ENCODE measurements at places on chromosomes 16 and 17.

DNA sequence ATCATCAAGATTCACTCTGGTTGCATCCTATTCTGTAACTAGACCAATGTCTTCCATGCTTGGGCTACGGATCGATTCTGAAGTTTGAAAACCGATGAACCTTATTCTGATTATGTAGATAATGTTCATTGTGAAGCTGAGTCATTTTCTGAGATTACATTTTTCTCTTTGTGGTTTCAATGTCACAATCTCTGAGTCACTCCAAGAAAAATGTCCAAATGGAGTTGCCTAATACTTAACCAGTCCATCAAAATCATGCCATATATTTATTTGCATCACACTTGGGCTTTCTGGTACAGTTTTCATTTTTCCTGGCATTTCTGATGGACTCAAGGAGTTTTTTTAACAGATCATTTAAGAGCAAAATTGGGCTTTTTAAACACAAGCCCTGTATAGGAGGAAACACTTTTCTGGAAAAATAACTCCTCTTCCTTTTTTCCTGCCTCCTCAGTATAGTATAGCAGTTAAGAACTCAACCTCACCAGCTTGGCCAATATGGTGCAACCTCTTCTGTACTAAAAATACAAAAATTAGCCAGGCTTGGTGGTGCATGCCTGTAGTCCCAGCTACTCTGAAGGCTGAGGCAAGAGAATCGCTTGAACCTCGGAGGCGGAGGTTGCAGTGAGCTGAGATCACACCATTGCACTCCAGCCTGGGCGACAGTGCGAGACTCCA is 17.5 kb downstream of the CACNG3 start:
- no peak for DNase-seq

DNA sequence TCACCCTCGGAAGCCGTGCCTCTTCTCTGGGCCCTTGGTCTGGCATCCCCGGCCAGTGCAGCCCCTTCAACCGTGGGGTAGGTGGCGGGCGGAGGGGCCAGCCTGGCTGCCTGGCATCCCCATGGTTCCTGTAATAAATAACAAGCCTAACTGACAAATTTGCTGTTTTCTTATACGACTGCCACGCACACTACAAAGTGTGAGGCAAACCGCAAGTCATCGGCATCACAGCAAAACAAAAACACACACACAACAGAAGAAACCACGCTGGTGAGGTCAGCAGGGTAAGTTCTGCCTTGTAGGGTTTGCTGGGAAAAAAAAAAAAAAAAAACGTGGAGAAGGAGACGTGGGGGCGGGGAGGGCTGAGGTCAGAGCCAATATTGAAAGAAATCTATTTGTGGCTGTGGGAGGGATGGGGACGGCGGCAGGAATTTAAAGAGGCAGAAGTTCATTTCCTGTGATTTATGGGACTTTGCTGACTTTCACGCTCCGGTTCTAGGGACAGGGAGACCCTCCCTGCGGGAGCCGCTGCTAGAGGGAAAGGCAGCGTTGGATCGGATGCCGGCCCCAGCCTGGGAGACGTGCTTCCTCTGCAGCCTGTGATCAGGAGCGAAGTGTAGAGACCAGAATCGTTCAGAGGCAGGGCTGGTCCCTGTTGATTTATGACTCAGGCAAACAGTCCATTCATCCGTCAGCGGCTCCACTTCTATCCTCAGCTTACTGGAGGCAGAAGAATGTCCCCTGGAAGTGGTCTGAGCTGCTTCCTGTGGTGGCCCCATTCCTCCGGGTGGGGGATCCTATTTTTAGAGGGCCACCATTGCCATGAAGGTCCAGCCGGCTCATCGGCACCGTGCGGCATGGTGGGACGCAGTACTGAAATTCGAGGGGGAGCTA is 162.8 kb downstream of the FOXL1 start:
- no peak for DNase-seq

GRCh38 chr16:19876501-19877059 is 8.1 kb downstream of the GPRC5B start:
- DNase-seq = no peak

GRCh38 chr17:20141198-20141972 is 132.2 kb downstream of the SPECC1 start:
- no peak for DNase-seq
